Stimulated activated naive CD8-positive, alpha-beta T cell treated with anti-CD3 and anti-CD28 coated beads, Interleukin-15, Interleukin-2, amounts not matched to agents 100 U/mL and 50 U/mL, for 24 hours (primary cell): ENCODE measurements at places on chromosomes 6 and 20.

- DNase-seq: peak; percentile 85
These were observed 19.0 kb upstream of the PREX1 start for GRCh38 chr20:48846516-48847492.

- DNase-seq: no peak
These were observed 710.5 kb downstream of the QKI start for GRCh38 chr6:164124986-164125385.

DNA sequence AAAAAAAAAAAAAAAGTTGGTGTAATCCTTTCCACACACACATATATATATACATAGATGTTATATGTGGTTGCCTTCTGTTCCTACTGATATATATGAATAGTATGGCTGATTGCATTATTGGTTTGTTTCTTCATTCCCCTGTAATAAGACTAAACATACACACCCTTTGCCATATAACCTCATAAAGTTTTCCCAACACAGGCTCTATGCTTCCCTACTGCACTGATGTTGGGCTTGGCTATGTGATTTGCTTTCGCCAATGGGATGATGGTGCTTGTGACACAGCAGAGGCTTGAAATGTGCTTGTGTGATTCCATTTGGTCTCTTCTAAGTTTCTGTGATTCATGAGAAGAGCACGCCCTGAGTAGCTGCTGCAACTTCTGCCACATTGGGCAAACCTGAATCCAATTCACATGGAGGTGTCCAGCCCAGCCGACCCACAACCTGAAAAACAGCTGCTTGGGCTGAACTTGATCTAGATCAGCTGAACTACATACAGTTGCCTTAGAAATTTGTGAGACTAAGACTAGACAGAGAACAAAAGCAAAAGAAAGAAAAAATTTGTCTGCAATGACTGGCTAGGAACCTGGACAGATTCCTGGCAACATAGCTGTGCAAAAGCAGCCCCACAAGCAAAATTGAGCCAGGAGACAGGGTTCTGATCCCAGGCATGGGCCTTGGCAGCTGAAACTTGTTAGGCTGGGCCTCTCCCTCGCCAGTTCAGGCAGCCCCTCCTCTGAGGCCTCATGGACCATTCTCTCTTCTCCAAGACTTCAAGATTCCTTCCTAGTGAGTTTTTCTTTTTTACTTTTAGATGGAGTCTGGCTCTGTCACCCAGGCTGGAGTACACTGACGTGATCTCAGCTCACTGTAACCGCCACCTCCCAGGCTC, 13.4 kb upstream of the TBC1D20 start:
- no peak for DNase-seq

GRCh38 chr6:122715725-122716124, 63.8 kb upstream of the FABP7 start:
- no peak for DNase-seq

DNA sequence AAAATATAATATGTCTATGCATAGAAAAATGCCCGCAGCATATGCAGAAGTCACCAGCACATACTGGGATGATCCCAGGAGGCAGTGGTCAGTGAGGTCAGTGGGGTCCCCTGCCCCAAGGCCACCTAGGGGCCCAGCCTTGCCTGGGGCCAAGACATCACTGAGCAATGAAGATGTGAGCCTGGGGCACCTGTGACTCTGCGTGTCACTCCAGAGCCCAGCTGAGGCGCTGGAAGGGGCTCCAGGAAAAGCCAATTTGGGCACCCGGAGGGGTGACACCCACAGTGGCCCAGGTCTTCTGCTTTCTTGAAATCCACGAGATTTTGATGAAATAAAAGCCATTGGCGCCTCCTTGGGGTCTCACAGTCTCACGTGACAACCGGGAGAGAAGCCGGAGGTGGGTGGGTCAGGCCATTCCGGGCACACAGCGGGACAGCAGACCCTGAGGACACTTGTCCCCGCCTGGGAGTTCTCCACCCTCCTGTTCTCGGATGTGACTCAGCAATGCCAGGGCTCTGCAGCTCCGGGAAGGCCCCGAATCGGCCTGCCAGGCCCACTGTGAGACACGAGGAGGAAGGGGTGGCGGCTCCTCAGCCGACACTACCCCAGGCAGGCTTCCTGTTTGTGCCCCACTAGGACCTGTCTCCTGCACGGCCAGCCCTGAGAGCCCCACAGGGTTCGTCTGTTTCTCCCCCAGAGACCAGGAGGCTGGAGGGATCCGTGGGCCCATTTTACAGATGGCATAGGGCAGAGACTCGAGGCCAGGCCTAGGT, 24.4 kb upstream of the SLCO4A1 start:
- peak; percentile 79 for DNase-seq

GRCh38 chr6:137676888-137677287, 182.7 kb upstream of the OLIG3 start:
- no peak for DNase-seq

GRCh38 chr6:137975188-137975940, 108.3 kb downstream of the TNFAIP3 start:
- DNase-seq: no peak

GRCh38 chr6:105867821-105868220, 218.3 kb upstream of the PRDM1 start:
- no peak for DNase-seq

GRCh38 chr6:74199215-74199915, 503.4 kb downstream of the CD109 start:
- DNase-seq: no peak

- DNase-seq: no peak
These were observed 511.1 kb downstream of the TENT5A start for GRCh38 chr6:81241126-81242041.

DNA sequence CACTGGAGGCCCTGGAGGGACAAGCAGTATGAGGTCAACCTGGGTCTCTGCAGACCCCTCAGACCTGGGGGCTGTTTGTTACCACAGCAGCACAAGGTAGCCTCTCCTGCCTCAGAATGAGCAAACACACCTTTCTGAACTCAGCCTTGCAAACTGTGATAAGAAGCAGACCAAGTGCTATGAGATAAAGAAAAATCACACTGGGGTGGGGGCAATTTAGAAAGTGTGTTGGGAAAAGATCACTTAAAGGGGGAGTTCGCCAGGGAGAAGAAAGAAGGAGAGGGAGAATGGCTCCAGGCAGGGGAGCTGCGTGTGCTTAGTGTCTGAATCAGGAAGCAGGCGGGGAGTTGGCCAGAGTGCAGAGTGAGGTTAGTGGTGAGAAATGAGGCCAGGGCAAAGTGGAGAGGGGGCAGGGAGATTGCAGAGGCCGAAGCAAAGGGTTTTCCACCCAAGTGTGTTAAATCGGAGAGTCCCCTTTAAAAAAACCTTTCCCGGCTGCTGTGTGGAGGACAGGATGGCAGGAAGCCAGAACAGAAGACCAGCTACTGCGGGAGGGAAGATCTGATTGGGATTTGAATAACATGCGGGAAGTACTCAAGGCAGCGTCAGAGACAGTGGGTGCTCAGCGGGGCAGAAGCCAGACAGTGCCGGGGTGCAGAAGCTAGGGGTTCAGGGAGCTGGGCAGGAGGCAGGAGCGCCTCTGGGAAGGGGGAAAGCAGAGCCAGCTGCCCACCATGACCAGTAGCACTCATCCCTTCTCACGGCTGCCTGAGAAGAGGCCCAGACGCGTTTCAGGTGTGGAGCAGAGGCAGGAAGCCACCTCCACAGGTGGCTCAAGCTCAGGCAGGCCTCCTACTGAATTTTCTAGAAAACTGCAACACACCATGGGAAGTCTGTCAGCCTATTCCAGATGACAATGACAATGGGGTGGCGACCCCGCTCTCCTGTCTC, 9.0 kb downstream of the ADA start:
- DNase-seq: peak; percentile 54

- peak; percentile 19 for DNase-seq
These were observed 4.5 kb upstream of the DEFB126 start for GRCh38 chr20:137668-138490.

GRCh38 chr6:130852844-130853554, 25.8 kb downstream of the SMLR1 start:
- DNase-seq: no peak

GRCh38 chr6:130167655-130168054, 55.1 kb downstream of the SAMD3 start:
- DNase-seq: no peak

DNA sequence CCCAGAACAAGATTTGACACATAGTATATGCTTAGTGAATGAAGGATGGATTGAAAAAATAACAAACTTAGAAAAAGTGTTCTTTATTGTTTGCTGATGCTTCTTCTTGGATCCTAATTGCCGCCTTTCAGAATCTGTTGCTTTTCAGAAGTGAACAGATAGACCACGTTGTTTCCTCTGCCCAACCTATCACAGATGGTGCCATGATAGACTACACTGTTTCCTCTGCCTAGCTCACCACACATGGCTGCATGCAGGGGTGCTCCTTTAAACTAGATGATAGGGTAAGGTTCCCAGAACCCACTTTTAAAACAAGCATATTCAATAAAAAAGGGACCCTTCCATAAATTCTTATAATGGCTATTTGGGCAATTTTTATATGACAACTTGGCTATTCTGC, 4.6 kb upstream of the RGS17 start:
- DNase-seq: no peak
